ENCODE measurements at places on chromosomes 2 and 18.

DNA sequence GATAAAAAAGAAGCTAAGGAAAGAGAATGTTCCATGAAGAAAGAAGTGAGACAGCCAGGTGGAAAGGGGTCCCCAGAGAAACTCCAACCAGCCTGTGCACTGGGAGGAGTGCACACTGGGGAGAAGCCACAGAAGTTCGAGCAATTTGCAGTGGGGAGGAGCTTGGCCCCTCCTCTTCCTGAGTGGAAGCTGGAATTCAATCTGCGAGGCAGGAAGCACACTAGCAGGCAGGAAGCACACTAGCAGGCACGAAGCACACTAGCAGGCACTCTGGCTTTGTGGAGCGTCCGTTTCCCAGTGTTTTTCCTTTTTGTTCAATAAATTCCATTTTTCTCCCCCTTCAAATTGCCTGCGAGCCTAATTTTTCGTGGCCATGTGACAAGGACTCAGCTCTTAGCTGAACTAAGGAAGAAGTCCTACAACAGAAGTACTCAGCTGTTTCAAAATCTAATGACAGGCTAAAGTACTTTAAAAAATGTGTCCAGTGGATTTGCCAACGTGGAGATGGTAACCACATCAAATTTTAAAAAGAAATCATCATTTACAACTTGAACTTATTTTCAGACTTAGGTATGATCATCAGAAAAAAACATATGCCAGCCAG is 21.4 kb upstream of the SPIRE1 start:
- no peak for DNase-seq

GRCh38 chr2:71389384-71390072 is 57.9 kb downstream of the ZNF638 start:
- no peak for DNase-seq

DNA sequence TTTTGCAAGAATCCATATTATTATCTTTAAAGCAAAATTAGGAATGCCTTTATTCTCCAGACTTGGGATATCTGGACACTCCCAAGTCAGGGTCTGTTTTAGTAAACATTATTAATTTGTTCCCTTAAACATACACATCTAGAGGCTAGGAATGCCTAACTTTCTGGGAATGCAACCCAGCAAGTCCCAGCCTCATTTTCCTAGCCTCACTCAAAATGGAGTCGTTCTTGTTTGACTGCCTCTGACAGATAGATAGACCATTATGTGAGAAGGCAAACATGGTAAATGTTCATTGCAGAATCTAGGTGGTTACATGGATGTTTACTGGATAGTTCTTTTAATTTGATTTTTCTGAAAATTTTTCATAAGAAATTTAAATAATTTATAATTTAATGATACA is 270.1 kb upstream of the STON1 start:
- DNase-seq, result no peak

GRCh38 chr2:113894156-113894743 is 4.4 kb downstream of the ACTR3 start:
- no peak for DNase-seq

GRCh38 chr2:231463698-231464575 is at the start of gene NCL:
NCL (minus strand) TSS chr2:231464484; CDS start chr2:231464353, 131 bp downstream.
- DNase-seq, result peak; percentile 71

DNA sequence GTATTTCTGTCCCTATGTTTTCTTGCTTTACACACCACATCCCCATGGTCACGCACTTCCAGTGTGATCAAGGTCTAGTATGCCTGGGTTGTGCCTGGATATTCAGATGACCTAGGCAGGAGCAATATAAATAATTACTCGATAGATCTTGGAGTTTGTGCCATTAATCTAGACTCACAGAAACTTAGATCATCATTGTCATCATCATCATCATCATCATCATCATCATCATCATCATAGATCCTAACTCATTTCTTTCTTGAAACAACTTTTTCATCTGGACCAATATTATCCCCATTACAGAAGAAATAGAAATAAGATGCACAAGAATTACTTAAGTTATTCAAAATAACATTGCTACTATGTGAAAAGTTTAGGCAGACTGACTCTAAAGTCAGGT is 130.3 kb upstream of the LRRTM4 start:
- DNase-seq, result no peak

DNA sequence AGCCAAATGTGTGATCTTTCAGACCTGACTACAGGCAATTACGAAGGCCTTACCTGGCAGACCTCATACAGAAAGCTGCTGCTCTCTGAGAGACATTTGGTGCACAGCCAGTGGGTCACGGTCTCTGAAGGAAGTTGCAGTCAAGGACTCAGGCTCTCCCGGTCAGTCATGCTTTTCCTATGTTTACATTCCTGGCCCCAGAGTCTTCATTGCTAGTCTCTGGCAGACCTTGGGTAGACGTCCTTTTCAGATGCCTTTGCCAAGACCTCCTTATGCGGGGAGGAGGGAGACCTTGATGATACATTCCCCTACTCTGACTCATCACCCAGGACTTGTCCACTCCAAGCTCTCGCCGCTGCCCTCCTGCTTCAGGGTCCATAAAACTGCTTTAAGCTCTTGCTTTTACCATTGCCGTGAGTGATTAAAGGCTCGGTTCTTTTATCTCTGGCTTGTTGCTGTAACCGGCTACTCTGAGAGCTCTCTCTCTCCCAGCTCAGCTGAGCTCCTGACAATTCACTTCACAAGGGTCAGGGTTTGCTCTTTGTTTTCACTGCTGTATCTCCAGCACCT is 62.0 kb upstream of the SLC35F5 start:
- no peak for DNase-seq

DNA sequence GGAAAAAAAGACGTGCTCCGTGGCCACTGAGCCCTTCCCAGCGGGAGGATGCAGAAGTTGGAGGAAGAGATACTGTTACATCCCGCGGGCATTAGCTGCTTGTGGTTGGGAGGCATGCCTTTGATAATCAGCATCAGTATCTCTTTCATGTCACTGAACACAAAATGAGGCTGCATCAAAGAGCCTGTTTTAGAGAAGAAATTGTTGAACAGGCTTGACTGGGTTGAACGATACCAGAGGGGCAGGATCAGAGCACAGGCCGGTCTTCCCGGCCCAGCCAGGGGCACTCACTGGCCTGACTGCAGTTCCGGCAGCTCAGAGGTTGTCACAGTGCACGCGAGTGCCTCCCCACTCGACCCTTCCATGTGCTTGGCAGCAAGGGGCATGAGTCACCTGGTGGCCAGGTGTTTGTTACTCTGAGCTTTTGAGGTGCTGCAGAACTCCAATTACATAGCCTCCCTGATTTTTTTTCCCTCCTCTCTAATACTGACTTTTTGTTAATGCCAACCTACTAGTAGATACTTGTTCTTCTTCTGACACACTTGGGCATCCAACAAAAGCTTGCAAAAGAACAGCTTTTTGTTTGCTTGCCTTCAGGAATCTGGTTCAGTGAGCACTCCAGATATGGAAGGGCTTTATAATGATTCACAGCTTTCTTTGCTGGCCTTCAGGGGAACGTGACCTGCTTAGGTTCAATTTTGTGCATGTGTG is 121.6 kb downstream of the VAPA start:
- DNase-seq, result no peak

- no peak for DNase-seq
Observed at GRCh38 chr2:241803387-241804325, 5.3 kb upstream of the NEU4 start.

- no peak for DNase-seq
Observed at GRCh38 chr2:26300234-26300925, 45.6 kb upstream of the SELENOI start.

GRCh38 chr2:47631792-47632398 is 151.1 kb upstream of the MSH6 start:
- no peak for DNase-seq

DNA sequence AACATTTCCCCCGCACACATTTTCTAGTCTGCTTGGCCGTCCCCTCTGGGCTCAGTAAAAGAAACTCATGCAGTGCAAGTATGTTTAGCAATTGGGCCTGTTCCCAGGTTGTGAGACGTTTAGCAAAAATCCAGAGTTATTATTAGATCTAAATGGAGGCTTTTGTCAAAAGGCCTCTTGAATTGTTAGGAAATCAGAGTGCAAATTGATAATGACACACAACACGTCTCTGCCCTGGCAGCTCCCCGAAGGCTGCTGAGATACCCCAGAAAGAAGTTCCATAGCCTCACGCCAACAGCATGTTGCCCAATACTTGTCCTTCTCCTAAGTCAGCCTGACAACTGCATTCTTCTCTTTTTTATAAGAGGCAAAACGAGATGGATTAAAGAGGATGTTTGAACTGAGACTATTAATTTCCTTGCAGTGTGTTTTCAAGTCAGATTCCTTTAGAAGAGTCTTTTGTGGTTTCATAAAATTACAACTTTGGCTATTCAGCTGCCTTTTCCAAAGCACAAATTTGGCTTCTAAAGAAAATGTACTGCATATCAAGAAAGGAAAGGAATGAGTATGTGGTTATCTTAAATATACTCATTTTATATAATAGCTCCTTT is 202.2 kb downstream of the TRIB2 start:
- DNase-seq, result no peak

DNA sequence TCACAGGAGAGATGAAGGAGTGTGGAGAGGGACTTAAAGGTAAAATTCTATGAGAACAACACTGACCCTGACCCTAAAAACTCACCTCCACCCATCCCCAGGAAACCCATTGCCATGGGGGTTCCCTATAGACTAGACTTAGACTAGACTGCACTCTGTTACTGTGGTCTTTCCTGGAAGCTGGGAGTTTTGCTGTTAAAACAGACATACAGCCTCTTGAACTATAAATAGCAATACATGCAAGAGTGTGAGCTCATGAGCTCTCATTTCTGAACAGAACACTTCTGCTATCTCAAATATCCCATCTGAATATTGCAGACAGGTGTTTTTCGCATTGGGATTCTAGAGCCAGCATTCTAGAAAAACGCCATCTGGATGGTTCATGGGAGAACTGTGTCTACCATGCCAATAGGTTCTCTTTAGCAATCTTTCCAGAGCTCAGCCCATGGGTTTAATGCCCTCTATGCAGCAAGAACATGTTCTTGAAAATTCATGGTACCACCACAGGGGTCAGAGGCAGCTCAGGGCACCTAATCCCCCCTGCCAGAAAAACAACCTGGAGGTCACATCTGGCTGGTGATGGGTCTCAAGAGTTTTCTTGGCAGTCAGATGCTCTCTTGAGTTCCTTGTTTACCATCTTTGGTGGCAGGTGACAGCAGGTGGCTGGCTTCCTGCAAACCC is 51.9 kb downstream of the SLC14A2 start:
- DNase-seq, result no peak

DNA sequence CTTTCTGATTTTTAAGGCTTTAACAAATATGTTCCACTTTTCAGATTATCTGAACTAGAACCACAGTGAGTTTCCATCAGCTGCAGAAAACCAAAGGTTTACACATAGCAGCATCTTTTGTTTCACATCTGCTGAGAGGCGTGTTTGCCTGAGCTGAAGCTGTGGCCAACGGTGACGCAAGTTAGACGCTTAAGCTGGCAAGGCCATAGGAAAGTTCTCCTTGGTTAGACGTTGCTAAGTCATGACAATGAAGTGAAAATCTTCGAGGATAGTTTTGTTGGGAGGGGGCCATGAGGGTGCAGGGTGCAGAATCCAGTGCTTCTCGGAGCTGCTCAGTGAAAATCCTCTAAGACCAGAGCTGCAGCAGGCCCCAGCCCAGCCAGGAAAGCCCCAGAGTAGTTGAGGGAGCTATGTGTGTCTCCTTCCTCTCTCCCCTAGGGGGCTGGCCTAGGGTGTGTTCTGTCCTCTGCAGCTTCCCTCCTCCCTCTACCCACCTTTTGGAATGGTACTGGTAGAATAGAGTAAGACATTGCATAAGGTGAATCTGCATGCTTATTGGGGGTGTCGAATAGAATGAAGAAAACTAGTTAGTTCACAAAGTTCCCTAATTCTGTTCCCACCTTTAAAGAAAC is 105.4 kb downstream of the FHOD3 start:
- DNase-seq, result no peak

- no peak for DNase-seq
Observed at GRCh38 chr2:54597153-54597848, 126.2 kb upstream of the EML6 start.

GRCh38 chr2:145653553-145653952 is 1133.6 kb upstream of the ZEB2 start:
- no peak for DNase-seq

GRCh38 chr2:147910990-147911473 is 66.2 kb downstream of the ACVR2A start:
- DNase-seq, result no peak

- DNase-seq, result no peak
Observed at GRCh38 chr2:180366481-180366880, 359.4 kb upstream of the CWC22 start.

DNA sequence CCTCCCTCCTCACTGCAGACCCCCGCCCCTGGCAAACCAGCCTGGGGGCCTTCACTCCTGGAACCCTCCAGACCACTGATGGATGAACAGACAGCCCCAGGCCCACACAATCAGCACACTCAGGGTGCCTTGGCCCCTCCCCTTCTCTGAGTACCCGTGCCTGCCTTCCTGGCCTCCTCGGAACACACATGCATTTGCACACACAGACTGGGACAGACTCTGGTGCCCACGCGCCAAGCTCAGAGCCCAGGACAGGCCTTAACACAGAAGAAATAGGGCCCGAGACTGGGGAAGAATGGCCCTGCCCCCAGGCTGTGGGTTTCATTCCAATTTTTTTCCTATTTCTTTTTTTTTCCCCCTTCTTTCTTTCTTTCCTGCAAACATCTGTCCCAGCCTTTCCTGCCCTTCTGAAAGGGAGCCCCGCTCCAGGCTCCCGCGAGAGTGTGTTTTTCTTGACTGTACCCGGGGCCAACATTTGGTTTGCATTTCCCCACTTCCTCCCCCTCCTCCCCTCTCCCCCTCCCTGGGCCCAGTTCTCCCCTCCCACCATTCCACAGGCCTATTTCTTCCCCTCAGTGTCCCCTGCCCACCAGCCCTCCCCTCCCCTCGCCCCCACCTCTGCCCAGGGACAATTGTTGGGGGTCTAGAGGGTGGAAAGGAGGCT is 618 bp upstream of the TNS1 start:
- DNase-seq, result no peak

DNA sequence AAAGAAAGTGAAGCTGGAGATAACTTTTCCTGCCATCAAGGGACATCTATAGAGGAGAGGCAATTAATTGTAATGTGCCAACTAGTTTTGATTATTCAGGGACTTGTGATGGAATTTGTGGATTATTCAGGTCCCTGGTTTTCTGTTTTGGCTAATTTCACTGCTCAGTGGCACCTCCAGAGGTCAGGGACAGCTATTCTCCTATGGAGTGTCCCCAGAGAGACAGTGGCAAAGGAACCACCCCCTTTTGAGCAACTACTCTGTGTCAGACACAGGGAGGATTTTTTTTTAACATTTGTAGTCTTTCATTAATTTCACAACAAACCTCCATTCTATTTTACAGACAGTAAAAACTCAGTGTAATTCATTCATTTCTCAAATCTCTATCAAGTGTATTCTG is 206.0 kb upstream of the SPRED2 start:
- DNase-seq, result no peak

DNA sequence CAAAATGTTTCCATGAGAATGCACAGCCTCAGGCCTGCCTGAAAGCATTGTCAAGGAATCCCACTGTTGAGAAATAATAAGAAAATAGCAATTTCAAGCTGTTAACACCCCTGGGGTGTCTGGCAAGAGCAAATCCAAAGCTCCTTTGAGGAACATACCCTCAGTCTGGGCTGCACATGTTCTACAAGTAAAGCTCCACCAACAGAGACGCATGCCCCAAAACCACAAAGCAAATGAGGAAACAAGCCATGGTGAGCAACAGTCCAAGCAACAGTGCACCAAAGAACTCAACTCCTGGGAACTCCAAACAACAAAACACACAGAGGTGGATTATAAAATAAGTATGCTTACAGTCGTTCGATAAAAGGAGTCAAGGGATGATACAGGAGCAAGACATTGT is 40.3 kb downstream of the CYP27C1 start:
- no peak for DNase-seq

Data from stimulated activated effector memory CD8-positive, alpha-beta T cell treated with anti-CD3 and anti-CD28 coated beads, Interleukin-12 subunit alpha, Interleukin-12 subunit beta, amount 100 ng/mL, for 72 hours (primary cell).